ENCODE measurements at places on chromosomes 11 and 22.

- DNase-seq: no peak
Observed at GRCh38 chr11:44140805-44141204, 45.3 kb downstream of the EXT2 start.

GRCh38 chr11:35100013-35100383 is 39.0 kb upstream of the CD44 start:
- peak; percentile 53 for DNase-seq

DNA sequence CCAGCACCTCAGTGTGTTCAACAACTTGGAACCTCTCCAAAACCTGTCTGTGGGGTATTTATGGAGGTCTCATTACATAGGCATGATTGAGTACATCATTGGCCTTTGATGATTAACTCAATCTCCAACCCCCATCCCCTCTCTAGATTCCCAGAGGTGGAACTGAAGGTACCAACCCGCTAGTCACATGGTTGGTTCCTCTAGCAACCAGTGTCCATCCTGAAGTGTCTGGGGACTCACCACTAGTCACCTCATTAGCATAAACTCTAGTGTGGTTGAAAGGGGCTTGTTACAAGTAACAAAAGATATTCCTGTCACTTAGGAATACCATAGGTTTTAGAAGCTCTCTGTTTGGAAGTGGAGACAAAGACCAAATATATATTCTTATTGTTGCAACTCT is 40.3 kb downstream of the SIK2 start:
- DNase-seq: no peak

DNA sequence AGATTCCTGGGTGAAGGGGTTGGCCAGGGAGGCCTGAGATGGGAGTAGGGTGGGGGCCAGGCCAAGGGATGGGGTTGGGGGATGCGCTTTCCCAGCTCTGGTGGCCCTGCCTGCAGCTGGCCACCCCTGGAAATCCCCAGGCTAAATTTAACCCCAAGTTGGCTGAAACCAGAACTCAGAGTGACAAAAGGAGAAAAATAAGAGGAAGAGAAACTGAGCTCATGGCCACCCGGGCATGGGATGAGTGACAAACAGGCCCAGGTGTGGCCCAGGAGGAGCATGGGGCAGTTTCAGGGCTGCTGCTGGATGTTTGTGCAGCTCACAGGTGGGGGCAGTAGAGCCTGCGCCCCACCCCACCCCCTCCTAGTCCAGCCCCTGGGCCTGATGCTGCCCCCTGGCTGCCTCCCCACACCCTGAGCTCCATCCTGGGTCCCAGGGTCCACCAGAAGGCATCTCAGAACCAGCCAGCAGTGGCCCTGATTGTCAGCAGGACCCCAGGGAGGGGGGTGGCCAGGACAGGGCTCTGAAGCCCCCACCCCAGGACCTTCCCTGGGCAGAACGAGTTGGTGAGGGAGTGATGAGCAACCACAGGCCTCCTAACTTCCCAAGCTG is 48.0 kb downstream of the IGLL5 start:
- DNase-seq: no peak

DNA sequence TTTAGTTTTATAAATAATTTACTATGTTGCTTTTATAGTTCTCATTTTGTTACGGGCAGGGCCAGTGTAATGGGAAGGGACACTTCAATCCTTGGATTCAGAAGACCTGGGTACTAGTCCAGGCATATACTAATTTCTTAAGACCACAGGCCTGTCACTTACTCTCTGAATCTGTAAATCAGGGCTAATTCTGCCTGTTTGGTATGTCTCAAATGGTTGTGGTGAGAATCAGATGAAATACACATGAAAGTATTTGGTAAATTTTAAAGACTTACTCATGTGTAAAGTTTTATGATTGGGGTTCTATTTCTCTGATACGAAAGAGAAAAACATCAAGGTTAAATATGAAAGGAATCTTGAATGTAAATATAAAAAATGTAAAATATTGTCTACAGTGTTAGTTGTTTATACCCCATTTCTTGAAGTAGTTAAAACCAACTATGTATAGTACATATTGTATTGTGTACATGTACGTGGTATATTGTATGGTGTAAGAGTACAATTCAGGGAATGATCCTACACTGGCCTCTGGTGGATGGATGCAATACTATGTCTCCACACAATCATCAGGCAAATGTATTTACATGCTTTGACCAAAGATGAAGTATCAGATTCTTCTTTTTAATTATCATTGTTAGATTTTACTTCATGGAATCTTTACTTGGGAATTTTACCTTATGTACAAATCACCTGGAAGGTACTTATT is 24.5 kb upstream of the RAG2 start:
- peak; percentile 15 for DNase-seq

DNA sequence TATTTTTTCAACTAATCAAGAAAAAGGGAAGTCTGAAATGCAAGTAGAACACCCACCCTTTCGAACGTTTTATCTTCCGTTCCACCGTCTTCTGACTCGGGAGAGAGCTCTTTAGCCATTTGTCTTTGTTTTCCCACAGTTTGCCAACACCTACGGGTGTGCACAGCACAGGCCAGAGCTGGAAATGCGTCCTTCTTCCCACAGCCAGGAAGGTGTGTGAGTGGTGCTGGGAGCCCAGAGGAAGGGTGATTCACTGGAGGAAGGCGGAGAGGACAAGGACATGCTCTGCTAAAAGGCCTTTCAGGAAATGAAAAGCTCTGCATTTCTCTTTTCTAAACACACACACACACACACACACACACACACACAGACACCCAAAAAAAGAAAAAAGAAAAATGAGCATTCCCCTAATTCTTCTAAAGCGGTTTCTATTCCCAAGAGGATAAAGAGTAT is 18.5 kb downstream of the ENDOD1 start:
- no peak for DNase-seq

DNA sequence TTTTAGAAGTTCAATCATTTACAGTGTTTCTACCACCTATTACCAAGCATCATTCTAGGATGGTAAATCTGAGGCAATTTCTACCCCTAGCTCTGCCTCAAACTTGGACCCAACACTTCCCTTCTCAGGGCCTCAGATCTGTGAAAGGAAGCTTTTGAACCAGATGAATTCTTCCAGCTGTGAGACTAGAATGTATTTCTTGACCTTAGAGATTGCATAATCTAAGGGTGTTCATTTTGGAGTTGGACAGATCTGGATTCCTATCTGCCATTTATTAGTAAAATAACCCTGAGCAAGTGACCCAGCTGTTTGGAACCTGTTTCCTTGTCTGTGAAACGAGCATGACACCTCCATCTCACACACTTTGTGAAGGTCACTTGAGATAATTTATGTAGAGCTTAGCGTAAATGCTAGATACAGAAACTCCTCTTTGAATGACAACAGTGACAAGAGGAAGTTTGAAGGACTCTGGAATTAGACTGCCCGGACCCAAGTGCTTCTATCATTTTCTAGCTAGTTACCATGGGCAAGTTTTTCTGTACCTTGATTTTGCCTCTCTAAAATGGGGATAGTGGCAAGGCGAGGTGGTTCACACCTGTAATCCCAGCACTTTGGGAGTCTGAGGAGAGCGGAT is 3.8 kb upstream of the INTS5 start:
- DNase-seq: no peak

- no peak for DNase-seq
Observed at GRCh38 chr22:33865996-33866395, 54.3 kb downstream of the LARGE1 start.

GRCh38 chr11:47175746-47176327 is 842 bp downstream of the ARFGAP2 start:
- no peak for DNase-seq

- DNase-seq: no peak
Observed at GRCh38 chr11:14212986-14213385, 146.0 kb downstream of the RRAS2 start.

DNA sequence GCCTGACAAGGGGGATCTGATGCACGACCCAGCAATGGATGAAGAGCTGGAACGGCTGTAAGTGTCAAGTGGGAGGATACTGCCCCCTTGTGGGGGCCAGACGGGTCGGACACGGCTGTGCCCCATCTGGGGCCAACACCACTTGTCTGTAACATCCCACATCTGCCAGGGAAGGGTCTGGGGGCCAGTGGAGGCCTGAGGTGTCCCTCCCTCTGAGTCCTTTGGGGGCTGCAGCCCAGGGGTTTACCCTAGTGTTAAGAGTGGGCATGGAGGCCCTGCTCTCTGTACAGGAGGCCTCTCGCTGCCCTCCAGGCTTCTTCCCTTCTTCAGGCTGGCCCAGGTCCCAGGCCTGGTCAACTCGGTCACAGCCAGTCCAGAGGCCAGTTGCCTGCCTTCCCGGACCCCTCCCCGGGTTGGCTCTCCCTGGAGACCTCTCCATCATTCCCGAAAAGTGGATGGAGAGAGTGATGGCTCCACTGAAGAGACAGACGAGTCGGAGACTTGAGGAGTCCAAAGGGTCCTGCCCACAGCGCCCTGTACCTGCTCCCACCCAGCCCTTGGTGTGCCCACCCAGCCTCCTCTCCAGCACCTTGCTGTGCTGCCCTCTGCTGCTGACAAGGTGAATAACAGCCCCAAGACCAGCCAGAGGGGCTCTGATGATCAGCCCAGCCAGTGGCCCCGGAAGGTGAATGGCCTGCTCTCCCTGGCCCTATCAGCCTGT is 15.4 kb downstream of the ARFGAP2 start:
- no peak for DNase-seq

DNA sequence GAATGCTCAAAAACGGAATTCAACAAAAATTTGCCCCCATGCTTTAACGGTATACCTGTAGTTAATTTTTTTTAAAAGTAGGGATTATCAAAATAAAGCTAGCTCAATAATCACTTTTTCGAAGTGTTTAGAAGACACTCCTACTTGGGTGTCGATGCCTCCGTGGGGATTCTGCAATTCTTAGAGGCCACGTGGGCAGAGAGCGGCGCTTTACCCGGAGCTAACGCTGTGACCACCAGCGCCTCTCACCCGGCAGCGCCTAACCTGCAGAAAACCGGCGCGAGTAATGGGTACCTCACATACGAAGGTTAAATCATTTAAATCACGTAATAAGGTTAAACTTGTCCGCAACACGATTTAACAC is 583 bp downstream of the TAF1D start:
- peak; percentile 69 for DNase-seq

DNA sequence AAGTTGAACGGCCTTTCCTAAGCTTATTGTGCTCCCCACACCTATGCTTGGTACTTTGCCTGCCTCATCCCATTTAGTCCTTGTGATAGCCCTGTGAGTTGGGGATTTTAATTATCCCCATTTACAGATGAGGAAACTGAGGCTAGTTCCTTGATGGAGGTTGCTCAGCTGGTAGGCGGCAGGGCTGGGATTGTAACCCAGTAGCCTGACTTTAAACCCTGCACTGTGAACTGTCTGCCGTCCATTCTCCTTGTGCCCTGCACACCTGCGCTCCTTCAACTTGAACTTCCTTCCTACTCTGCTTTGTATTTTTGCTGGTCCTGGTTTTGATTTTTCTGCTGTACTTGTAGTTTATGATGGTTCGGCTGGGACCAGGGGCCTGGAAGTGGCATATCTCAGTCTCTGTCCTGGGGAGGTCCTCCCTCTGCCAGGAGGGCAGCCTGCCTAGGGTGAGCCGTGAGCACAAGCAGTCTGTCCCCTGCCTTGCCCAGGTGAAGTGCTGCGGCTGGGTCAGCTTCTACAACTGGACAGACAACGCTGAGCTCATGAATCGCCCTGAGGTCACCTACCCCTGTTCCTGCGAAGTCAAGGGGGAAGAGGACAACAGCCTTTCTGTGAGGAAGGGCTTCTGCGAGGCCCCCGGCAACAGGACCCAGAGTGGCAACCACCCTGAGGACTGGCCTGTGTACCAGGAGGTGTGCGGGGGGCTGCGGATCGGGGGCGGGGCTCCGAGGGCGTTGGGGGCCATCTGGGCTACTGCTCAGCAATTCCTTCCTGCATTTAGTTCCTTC is 52.4 kb downstream of the CD82 start:
- no peak for DNase-seq

GRCh38 chr22:26680485-26680884 is 23.1 kb downstream of the MIAT start:
- no peak for DNase-seq

- DNase-seq: no peak
Observed at GRCh38 chr11:24267014-24267413, 229.8 kb upstream of the LUZP2 start.

- DNase-seq: peak; percentile 96
Observed at GRCh38 chr11:75554258-75555022, 7.6 kb upstream of the SERPINH1 start.

GRCh38 chr22:31857247-31857646 is 87.1 kb upstream of the YWHAH start:
- DNase-seq: no peak

GRCh38 chr11:126488591-126489370 is 133.3 kb downstream of the ST3GAL4 start:
- DNase-seq: no peak

GRCh38 chr22:30167296-30167695 is 79.3 kb downstream of the LIF start:
- no peak for DNase-seq

GRCh38 chr22:26483043-26483438 is 542 bp downstream of the HPS4 start:
- no peak for DNase-seq

DNA sequence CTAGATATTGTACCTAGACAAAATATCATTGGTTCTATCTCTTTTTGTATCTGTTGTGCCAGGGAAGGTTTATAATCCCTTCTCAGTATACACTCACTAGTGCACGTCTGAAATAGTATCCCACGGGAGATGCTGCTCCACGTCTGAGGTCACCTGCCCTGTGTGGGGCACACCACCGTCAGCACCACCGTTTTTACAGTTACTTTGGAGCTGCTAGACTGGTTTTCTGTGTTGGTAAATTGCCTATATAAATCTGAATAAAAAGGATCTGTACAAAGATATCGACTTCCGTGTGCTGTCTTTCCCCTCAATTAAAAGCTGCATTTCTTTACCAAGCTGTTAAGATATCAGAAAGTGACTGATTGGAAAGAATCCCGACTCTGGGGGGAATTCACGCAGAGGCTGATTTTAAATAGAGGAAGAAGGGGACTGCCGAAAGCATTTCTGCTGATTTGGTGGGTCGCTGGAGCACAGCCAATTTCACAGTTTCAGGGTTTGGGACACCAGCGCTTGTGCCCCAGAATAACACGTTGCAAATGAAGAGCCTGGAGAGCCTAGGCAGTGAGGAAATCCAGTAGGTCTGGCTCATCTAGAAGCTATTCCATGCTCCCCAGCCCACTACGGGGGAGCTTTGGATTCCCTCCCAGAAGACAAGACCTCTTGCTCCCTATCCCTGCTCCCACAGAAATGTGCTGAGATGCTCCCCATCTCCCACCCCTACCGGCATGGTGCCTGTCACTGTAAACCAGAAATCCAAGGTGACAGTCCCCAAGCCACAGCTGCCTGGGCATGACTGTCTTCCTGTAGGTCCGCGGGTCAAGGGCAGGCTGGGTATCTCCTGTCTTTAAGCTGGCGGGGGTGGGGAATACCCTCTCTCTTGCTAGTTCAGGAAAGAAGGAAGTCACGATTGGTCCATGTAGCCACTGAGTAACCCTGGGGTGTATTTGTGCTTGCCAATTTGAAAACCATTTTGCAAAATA is 12.7 kb upstream of the MYO18B start:
- DNase-seq: no peak

GRCh38 chr11:122804796-122805195 is 33.5 kb upstream of the CRTAM start:
- no peak for DNase-seq

All from HS-27A (cell line).